ENCODE measurements at places on chromosomes 4 and X. TPM values are rescaled to one million over a fixed set of nuclear protein-coding genes. Genes with fewer than 3 reads are reported as not detected.

Gene GRPEL1
- 55.8 TPM for total RNA-seq

Gene CXCL11
- total RNA-seq, result 5.8 TPM

Gene CHST7
- 15.4 TPM for total RNA-seq

Gene JAKMIP1
- total RNA-seq, result 0.79 TPM

Gene CLNK
- total RNA-seq, result not detected

Gene TKTL1
- not detected for total RNA-seq

Gene GLRA3
- total RNA-seq, result not detected

Gene ANK2
- 77.1 TPM for total RNA-seq

Gene HS6ST2
- total RNA-seq, result 12.9 TPM

Measured in astrocyte (in vitro differentiated cells and primary cell).